ENCODE measurements at places on chromosomes 1 and 21.
A peak's percentile ranks its signal among the peaks of the same experiment; 100 is the strongest.

DNA sequence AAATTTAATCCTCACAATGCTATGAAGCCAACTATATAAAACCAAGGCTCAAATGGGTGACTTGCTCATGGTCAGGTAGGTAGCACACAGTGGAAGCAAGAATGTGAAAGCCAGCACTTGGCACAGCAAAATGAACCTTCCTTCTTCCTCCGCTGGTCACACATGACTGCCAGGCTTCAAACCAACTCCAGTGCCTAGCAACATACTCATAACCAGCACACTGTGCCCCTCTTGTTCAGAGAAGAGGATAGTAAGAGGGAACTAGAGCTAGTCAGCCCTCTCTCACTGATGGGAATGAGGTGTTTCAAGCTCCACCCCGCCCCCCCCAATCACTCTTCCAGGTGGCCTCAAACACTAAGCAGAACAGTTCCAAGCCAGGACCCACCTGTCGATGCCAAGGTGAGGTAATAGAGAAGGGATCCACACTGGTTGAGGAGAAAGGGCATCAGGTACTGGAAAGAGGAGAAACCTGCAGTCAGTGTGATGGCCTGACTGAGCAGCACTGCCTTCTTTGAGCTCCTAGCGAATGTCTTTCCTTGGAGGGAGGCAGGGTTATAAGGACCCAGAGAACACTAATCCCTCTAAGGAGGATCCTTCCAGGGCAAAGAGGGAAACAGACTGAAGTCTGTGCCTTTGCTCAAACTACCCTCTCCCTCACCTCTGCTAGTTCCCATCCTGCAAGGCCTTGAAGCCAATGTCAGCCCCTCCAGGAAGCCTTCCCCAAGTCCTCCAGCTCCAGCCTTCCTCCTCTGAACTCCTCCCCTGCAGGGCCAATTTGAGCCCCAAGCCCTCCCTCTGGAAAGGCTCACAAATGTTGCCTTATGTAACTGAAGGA is 1.2 kb downstream of the TMEM234 start:
- peaks cover 69% of the 10 kb centered on the region for H3K36me3 ChIP-seq
- peaks cover 42% of the 10 kb centered on the region for H3K4me1 ChIP-seq
- H3K4me3 ChIP-seq: peak overlapping the region; percentile 85
- no peak for DNase-seq
- H3K27ac ChIP-seq: peak overlapping the region; percentile 89
- no peaks in the 10 kb centered on the region for H3K27me3 ChIP-seq

DNA sequence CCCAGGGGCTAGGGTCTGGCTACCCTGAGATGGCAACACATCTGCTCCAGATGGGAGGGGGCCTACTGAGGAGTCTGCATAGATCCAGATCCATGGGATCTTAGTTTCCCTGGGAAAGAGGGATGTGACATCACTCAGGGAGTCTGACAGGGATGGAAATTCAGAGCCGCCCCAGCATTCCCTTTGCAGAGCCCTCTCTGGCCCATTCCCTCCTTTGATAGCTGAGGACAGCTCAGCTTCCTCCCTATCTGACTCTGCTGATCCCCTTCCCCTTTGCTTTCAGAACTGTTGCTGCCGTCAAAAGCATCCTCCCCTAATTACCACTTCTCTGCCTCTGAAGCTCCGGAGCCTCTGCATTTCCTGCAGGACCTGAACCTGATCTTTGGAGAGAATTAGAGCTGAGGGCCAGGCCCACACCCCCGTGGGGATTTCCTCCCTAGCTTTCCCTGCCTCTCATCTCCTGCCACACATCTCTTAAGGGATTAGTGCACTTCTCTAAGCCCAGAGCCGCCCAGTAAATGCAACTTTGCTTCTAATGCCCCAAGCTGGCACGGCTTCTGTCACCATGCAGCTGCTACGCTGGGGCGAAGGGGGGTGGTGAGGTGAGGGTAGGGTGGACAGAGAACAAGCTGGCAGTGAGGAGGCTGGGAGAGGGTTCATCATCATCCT is 9.5 kb upstream of the ASCL5 start:
- peaks cover 27% of the 10 kb centered on the region for H3K4me1 ChIP-seq
- peak overlapping the region; percentile 65 for H3K27ac ChIP-seq
- peaks cover 55% of the 10 kb centered on the region for H3K36me3 ChIP-seq

DNA sequence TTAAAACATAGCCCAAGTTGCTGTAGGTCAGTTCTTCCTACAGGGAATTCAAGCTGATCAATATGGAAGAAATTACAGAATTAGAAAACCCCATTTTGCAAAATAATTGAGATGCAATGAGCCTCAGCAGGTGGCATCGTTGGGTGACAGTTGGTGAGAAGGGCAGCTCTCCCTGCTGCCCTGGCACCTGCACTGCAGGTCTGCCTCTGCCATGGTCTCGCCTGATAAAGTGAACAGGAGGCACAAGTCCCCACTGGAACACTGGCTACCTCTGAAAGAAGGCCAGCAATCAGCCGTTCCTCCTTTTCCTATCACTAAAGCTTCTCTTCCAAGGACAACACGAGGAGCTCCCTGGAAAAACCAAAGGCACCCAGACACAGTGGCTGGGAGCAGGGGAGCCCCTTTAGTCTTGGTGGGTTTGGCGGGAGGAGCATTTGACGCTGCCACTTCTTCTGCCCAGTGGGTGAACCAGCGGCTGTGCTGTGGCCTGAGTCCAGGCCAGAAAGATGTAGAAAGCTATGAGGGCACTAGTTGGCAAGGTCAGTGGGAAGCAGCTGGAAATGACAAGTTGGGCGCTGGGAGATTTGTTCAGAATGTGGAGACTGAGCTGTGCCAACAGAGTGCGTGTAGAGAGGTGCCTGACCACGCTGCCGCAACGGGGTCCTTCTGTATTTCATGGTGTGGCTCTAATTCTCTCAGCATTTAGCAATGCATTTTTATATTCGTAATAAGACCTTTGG is 93.1 kb downstream of the RIPK4 start:
- no peaks in the 10 kb centered on the region for H3K27me3 ChIP-seq
- H3K36me3 ChIP-seq: no peaks in the 10 kb centered on the region
- peaks cover 6% of the 10 kb centered on the region for H3K4me1 ChIP-seq
- no peak overlapping the region for H3K27ac ChIP-seq
- DNase-seq: no peak

- no peaks in the 10 kb centered on the region for H3K27me3 ChIP-seq
- H3K4me1 ChIP-seq: no peaks in the 10 kb centered on the region
- DNase-seq: no peak
- H3K36me3 ChIP-seq: no peaks in the 10 kb centered on the region
- no peak overlapping the region for H3K27ac ChIP-seq
These were observed 256.5 kb upstream of the TMEM51 start for GRCh38 chr1:14897080-14897449.

DNA sequence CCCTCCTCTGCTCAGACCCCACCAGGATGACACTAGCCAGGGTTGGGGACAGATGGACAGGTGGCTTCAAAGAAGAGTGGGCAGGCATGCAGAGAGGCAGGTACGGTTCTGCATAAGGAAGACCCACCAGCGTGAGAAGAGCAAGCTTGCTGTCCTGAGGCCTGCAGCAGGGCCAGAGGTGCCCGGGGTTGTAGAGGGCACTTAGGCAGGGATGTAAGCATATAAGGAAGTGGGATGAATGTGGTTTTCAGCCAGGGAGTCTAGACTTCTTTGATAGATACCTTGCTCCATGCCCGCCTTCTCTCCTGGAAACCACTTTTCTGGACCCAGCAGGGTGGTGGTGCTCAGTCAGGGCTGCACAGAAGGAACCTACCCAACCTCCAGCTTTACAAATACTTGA is 1.4 kb downstream of the TTC39A start:
- DNase-seq: no peak
- no peaks in the 10 kb centered on the region for H3K36me3 ChIP-seq
- H3K4me3 ChIP-seq: no peak overlapping the region
- peaks cover 10% of the 10 kb centered on the region for H3K27me3 ChIP-seq
- no peak overlapping the region for H3K27ac ChIP-seq

- no peaks in the 10 kb centered on the region for H3K36me3 ChIP-seq
- no peak overlapping the region for H3K4me3 ChIP-seq
- H3K27me3 ChIP-seq: no peaks in the 10 kb centered on the region
- no peak overlapping the region for H3K27ac ChIP-seq
- DNase-seq: no peak
These were observed 244.9 kb upstream of the NRIP1 start for GRCh38 chr21:15309721-15310120.

- no peaks in the 10 kb centered on the region for H3K27me3 ChIP-seq
- no peaks in the 10 kb centered on the region for H3K4me1 ChIP-seq
- no peak overlapping the region for H3K27ac ChIP-seq
- DNase-seq: peak; percentile 87
- no peak overlapping the region for H3K4me3 ChIP-seq
These were observed 120.5 kb upstream of the HMGB4 start for GRCh38 chr1:33743221-33743998.

GRCh38 chr1:150981805-150982712 is at the start of gene ANXA9:
TSS of gene ANXA9 (plus strand) at chr1:150982292. CDS start at chr1:150983106, 814 bp downstream.
- H3K27ac ChIP-seq: no peak within 1 kb of the TSS
- peaks cover 44% of the 10 kb centered on the region for H3K4me1 ChIP-seq
- DNase-seq: no peak
- no peaks in the 10 kb centered on the region for H3K27me3 ChIP-seq
- H3K36me3 ChIP-seq: no peaks in the 10 kb centered on the region

DNA sequence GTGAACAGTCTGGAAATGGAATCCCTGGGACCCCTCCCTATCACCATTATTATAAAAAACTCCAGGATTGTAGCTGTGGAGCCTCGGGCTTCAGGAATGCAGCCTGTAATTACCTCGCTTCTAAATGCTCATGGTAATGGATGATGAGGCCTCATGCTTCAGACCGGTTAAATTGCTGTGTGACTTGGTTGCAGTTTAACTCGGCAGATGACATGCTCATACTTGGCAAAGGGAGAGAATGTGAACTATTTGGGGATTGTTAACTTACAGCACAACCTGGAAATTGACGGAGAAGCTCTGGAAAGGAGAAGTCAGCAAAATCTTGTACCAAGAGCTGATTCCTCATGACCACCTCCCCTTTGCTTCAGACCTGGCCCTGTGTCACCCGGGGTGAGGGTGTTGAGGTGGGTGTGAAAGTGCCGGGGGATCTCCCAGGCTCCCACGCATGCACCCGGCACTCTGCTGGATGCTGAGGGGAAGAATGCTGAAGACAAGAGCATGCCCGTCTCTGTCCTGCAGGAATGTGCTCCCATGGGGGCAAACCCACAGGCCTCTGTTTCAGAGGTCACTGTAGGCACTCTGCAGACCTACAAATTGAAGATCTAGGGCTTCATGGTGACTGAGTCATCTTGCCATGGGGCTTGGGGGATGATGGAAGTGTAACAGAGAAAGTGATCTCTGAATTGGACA is 364.8 kb downstream of the RPS6KC1 start:
- H3K4me1 ChIP-seq: no peaks in the 10 kb centered on the region
- no peaks in the 10 kb centered on the region for H3K27me3 ChIP-seq
- no peak overlapping the region for H3K27ac ChIP-seq

DNA sequence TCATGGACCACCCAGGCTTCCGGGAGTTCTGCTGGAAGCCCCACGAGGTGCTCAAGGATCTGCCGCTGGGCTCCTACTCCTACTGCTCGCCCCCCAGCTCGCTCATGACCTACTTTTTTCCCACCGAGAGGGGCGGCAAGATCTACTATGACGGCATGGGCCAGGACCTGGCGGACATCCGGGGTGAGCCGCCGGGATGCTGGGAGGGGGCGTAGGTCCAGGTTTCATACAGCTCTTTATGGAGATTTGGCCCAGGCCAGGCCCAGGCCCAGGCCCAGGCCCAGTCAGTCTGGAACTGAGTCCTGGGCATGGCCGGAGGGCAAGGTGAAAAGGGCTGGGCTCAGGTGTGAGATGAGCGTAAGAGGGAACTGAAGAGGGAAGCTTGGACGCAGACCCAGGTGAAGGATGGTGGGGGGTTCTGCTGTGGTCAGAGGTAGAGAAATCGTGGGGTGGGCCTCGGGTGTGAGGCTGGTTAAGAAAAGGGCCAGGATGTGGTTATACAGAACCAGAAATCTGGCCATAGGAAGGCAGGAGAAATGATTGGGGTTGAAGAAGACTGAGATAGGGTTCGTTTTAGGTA is 23.0 kb downstream of the DISP3 start:
- peaks cover 7% of the 10 kb centered on the region for H3K4me1 ChIP-seq
- no peaks in the 10 kb centered on the region for H3K27me3 ChIP-seq

DNA sequence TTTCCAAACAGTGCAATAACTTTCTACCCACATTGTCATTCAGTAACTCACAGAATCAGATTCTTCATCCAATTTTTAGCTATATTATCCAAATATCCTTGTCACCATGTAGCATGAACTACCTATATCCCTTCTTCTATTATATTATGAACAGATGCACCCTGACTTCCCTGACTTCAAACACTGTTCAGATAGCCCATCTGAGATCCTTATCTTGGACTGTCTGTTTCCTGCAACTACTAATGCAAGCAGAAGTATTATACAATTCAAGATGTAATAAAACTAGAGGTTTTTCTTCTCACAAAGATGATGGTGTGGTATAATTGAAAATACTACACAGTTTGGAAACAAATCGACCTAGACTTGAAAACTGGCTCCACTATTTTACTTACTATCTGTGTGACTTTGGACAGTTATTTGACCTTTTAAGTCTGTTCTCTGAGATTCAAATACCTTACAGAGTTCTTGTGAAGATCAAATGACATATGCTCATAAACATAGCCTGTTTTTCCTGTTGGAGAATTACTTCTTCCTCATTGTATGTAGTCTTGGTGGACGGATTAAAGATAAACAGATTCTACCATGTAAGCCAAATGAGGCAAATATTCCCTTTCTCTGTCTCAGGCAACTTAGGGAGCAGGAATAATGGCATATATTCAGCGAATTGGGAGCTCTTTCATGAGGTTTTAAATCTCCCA is 407.9 kb upstream of the ZRANB2 start:
- no peaks in the 10 kb centered on the region for H3K36me3 ChIP-seq
- no peaks in the 10 kb centered on the region for H3K27me3 ChIP-seq
- no peak overlapping the region for H3K4me3 ChIP-seq
- no peak for DNase-seq

GRCh38 chr1:183251959-183252450 is 65.9 kb downstream of the LAMC2 start:
- no peaks in the 10 kb centered on the region for H3K4me1 ChIP-seq
- no peak overlapping the region for H3K4me3 ChIP-seq
- no peaks in the 10 kb centered on the region for H3K36me3 ChIP-seq
- no peak overlapping the region for H3K27ac ChIP-seq
- DNase-seq: no peak
- H3K27me3 ChIP-seq: no peaks in the 10 kb centered on the region

- H3K27me3 ChIP-seq: no peaks in the 10 kb centered on the region
- peaks cover 6% of the 10 kb centered on the region for H3K4me1 ChIP-seq
- no peaks in the 10 kb centered on the region for H3K36me3 ChIP-seq
- H3K27ac ChIP-seq: no peak overlapping the region
- H3K4me3 ChIP-seq: no peak overlapping the region
These were observed 52.6 kb upstream of the RC3H1 start for GRCh38 chr1:174074757-174075156.

DNA sequence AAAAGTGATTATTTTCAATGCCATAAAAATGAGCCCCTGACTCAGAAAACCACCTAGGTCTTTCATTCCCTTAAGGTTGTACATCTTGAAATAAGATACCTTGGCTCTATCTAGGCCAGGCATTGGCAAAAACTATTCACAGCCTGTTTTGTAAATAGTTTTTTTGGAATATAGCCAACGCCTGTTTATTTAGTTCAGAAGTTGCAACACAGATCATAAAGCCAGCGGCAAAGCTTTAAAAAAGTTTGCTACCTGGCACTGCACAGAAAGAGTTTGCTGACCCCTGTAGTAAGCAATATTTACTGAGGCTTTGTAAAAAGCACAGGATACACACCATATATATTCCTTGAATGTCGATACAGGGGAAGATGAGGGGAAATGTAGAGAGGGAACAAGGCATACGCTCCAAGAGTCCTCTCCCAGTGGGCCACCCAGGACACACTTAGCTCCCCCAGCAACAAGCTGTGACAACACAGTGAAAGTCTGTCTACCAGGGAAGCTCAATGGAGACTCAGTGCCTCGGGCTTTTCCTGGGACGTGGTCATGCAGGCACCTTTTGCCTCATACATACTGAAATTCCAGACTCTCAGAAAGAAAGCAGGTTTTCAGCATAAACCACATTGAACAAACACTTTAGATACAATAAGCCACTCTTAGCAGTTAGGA is 20.5 kb downstream of the TARBP1 start:
- no peaks in the 10 kb centered on the region for H3K4me1 ChIP-seq
- no peak overlapping the region for H3K4me3 ChIP-seq
- H3K36me3 ChIP-seq: peaks cover 34% of the 10 kb centered on the region
- no peaks in the 10 kb centered on the region for H3K27me3 ChIP-seq
